ENCODE measurements at places on chromosomes 11 and 22.

DNA sequence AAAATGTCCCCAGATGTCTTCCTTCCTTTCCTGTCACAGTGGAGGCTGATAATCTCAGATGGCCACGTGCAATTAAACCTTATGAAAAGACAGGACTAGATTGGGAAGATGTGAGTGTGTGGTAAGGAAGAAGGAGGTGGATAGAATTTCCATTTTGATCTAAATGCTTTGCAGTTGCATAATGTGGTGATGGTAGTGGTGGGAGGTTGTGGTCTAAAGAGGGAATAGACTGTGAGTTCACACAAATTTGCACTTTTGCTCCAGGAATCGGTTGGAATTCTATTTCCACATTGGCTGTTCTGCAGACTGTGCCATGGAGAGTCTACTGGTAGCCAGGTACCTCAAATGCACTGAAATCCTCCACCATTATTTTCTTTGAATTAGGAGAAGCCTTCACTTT lies 93.3 kb downstream of the ZBTB16 start:
- no peak for DNase-seq

GRCh38 chr22:19940536-19941364 lies 822 bp upstream of the COMT start:
- no peak for DNase-seq

- peak; percentile 95 for DNase-seq
Observed at GRCh38 chr22:38954414-38955043, 2.9 kb upstream of the APOBEC3A start.

DNA sequence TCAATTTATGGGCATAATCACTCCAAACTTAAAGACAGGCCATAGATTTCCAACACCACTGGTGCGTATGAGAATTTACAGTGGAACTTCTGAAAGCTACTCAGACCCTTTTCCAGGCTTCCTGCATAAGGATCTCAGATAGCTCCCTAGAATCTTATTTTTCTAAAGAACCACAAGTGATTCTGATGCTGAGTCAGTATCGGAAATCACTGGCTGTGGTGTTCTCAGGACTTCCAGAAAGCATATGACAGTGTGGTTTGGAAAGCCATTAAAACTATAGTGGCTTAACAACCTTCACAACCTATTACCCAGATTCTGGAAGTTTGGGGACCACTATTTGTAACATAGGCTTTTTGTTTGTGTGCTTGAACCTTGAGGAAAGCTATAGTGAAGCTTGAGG lies 756.0 kb downstream of the DLG2 start:
- DNase-seq: no peak

GRCh38 chr22:46019351-46019750 lies 42.4 kb upstream of the WNT7B start:
- DNase-seq: no peak

GRCh38 chr11:70788248-70789022 lies 390.1 kb downstream of the CTTN start:
- no peak for DNase-seq

DNA sequence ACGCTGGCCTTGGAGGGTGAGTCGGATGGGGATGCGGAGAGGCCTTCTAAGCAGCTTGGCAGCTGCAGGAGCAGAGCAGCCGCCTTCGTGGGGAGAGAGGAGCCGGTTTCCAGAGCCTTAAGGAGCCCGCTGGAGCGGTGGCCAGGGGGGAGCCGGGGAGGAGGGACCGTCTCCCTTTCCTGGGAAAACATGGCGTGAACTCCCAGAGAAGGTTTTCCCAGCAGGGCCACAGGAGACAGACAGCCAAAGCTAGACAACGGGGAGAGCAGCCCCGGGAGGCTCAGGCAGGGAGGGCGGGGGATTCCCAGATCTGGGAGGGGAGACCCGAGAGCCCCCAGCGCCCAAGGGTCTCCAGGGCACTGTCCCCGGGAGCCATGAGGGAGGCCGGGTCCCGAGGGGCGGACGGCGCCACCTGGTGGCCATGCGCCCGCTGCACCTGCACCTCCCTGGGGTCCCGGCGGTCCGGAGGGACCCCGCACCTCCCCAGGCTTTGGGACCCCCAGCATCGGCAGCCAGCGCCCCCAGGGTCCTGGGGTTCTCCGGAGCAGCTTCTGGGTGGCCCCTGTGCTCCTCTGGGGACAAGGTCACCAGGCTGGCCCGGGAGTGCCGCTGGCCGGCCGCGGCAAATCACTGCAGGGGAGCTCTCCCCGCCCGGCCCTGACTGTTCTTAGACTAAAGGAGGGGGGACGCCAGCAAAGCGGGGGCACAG lies 2.4 kb upstream of the SYT8 start:
- no peak for DNase-seq

- no peak for DNase-seq
Observed at GRCh38 chr11:86476109-86476861, 101.6 kb downstream of the CCDC81 start.

- no peak for DNase-seq
Observed at GRCh38 chr11:35105319-35106079, 33.5 kb upstream of the CD44 start.

DNA sequence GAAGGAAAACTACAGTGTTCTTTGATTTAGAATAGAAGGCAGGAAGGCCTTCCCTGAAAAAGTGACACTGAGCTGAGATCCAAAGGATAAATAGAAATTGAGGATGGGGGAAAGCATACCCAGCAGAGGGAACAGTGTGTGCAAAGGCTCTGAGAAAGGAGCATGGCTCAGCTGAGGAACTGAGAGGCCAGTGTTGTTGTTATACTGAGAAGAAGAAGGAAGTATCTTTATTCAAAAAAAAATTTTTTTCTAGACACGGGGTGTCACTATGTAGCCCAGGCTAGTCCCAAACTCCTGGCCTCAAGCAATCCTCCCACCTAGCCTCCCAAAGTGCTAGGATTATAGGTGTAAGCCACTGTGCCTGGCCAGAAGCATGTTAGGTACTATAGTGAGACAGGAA lies 3.5 kb upstream of the PIK3C2A start:
- no peak for DNase-seq

DNA sequence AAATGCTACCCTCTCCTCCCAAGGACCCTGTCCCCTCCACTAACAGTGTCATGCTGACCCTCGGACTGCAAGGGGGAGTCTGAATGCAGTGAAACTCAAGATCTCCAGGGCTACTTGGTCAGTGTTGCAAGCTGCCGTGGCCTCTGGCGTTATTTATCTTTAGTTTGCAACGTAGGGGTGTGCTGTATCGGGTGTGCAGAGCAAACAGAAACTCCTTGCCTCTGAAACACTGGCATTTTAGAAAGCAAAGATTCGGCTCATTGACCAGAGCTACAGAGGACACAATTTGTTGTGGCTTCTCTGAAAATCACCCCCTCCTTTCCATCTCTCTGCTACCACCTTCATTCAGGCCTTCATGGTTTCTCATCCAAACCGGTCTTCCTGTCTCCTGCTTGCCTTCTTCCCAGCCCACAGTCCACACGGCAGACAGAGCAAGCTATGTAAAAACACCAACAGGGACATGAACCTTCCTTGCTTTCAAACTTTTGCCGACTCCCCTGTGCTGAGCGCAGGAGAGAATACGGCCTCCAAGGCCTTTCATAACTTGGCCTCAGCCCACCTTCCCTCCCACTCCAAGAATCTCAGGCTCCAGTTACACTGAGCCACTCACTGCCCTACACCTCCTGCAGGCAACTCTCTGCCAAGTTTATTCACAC lies 14.9 kb downstream of the FZD4 start:
- DNase-seq: no peak

DNA sequence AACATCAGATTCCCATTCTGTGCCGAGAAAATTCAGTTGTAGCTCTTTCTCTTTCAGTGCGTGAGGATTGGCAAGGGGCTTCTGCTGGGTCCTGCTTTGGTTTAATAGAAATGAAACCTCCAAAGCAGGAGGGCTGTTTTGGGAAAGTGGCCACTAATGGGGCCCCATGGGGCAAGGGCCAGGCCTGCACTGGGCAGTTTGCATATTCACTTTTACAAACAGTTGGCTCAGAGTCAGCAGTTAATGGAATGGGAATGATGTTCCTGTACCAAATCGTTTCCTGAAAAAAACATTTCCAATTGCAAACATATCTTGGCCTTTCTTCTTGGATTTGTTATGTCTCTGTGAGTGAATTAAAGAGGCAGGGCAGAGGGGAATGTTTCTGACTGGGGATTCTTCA lies 92.1 kb downstream of the PARVA start:
- no peak for DNase-seq

DNA sequence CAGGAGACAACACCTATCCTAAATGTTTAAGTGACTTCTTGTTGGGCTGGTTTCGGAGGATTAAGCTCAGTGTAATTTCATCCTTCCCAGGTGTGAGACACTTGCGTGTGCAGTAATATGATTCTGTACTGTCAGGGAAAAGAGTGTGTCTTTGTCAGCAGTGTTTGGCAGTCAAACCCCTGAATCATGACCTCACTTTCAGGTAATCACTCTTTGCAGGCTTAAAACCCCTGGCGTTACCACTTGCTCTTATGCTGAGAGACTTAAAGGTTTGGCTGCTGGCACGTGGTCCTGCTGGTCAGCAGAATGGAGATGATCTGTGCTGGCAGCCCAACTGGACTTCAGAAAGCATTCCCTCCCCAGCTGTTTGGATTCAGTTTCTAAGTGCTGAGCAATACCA lies 56.1 kb downstream of the APIP start:
- no peak for DNase-seq

GRCh38 chr11:63459586-63459985 lies 31.4 kb downstream of the PLAAT5 start:
- DNase-seq: no peak

- DNase-seq: no peak
Observed at GRCh38 chr22:25942856-25943411, 200.9 kb downstream of the MYO18B start.

- DNase-seq: no peak
Observed at GRCh38 chr11:63764679-63765647, 3.6 kb downstream of the ZFTA start.

DNA sequence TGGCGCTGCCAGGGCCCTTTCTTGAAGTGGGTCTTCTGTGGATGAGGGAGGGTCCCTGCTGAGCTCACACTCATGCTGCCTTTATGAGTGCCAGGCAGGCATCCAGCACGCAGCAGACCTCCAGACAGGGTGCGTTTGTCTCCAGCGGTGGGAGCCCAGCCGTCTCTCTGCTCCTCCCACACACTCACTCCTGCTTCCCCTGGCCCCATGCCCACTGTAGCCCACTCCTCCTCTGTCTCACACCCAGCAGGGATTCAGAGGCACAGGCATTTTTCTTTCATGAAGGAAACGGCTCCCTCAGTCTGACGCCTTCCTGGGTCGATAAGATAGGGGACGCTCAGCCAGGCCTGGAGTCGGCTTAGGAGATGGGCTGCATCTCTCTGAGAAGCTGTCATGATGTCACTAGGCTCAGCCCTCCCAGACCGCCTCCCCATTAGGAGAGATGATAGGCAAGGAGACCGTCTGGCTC lies 183.9 kb upstream of the NCAM1 start:
- DNase-seq: no peak

DNA sequence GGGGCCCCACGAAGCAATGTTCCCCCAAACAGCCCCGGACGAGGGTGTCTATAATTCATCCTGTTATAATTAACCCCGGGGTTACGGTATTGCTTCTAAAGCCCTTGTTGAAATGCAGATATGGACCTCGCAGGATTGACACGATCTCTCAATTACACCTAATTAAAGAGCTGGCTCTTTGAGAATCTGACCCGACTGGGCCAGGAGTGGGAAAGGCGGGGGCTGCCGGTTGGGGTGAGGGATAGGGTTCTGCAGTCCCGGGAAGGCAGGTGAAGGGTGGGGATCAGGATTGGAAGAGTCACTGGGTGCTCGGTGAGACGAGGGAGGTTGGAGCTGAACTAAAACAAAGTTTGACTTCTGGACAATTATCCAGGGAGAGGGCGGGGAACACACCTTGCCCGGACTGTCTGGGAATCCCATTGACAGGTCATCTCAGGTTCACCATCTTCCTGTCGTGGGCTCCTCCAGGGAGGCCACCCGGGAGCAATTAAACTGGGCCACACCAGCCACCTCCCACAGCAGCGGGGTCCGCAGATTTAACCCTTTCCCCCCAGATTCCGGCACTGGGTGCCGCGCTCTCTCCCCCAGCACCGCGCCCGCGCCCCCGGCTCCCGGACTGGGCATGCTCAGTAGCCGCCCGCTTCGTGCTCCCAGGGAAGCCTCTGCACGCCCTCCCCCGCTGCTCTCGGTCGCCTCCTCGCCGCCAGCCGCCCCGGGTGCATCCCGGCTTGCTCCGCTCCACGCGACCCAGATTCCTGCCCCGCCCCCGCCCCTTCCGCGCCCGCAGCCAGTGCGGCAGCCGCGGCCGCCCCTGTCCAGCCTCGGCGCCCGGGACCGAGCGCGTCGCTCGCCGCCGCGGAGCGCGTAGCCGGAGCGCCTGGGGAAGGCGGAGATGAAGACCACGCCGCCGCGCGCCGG lies at the start of gene ELMOD1:
TSS of gene ELMOD1 (plus strand) at position 688 of the 918 bp plus-strand sequence. CDS start 27,043 bp downstream, outside the sequence.
- no peak for DNase-seq

- no peak for DNase-seq
Observed at GRCh38 chr22:29951791-29952413, 68.9 kb downstream of the MTMR3 start.

GRCh38 chr22:20588092-20588842 lies 80.9 kb downstream of the MED15 start:
- no peak for DNase-seq

DNA sequence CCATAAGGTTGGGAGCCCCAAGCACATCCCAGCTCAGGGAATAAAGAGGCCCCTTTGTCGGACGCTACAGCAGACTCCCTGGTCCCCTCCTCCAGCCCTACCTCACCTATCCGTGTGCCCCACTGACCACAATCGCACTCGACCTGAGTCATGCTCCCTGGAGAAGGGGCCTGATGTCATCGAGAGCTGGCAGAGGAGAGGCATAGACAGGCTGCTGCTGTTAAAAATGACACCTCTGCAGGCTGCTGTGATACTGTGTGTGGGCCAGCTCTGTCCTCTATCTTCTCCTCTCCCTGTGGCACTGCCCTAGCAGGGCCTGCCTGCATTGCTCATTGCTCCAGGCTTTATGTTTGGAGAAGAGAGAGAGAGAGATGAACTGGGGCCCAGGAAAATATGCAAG lies 123.4 kb upstream of the SYT13 start:
- no peak for DNase-seq

DNA sequence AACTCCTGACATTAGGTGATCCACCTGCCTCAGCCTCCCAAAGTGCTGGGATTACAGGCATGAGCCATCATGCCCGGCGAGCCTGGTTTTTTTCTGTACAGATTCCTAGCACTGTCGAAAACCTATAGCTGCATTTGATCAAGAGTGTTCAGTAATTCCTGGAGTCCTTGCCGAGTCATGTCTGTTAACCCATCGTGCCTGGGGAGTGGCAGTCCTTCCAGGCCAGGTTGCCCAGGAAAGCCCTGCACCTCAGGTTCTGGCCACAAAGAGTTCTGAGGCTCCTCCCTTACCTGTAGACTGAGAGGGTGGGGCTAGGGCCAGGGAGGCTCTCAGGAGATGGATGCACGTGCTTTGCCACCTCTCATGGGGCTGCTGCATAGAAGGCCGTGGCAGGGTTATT lies 17.0 kb downstream of the YDJC start:
- DNase-seq: no peak

- no peak for DNase-seq
Observed at GRCh38 chr11:117814766-117815261, 9.7 kb downstream of the FXYD2 start.

GRCh38 chr11:44988981-44989635 lies 38.4 kb upstream of the TP53I11 start:
- DNase-seq: no peak

All from vagina (tissue), 2 donors.